K562 (cell line): ENCODE measurements at places on chromosomes 3 and 15. TPM values are rescaled to one million over a fixed set of nuclear protein-coding genes. Genes with fewer than 3 reads are reported as not detected.

PARL gene
- polyA plus RNA-seq, result 78.0 and 82.4 TPM in 2 replicates

DNA sequence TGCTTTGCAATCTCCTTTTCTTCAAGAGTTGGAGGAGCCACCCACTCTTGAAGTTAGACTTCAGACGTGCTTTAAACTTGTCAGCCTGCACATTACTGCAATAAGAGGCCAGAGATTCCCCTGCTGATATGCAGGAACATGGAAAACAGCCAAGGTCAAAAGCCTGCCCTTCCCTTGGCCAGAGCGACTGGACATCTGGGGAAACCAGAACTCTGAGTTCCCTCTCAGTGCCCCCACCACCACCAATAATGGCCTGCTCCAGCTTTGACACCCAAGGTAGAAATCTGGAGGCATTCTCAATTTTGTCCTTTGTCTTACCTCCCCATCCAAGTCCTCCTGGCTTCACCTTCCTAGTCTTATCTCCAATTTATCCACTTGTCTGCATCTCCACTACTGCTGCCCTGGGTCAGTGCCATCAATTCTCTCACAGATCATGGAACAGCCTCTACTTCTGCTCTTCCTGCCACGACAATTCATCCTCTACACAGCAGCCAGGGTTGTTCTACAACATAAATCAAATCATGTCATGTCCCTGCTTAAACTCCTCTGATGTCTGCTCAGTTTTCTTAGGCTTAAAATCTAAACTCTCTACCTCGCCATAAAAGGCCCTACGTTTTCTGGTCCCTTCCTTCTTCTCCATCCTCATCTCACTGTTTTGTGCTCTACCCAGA, 191.6 kb upstream of the WNT5A start:
- no peak for DNase-seq

DNA sequence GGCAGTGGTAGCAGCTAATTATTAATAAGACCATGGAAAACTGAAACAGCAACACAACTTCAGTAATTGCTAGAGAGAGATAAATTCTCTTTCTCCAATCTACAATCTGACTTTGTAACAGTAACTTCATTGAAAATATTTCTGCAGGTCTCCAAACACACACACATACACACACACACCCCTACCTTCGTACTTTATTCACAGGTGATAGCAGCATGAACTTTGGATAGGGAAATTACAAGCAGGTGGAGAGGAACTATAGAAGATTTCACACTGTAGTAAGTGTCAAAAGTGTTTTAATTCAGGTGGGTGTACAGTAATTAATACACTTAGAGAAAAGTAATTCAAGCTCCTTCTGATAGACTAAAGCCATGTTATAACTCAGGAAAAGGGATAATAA, 587.5 kb downstream of the TUSC7 start:
- no peak for DNase-seq

DNA sequence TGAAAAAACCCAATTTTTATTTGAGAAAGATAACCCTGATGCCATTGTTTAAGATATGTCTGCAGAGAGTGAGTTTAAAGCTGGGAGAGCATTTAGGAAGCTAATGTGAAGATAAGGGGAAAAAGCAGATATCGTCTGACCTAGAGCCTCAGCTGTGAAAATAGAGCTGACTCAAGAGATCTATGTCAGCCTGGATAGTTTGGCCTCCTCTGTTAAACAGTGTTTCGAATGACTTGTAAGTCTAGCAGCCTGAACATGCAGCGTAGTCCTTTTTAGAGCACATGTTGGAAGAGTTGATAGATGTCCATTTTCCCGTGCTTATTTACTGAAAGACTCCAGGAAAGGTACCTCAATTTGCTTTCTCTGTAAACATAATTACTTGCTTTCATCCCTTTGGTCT, 48.1 kb downstream of the ALCAM start:
- no peak for DNase-seq

DNA sequence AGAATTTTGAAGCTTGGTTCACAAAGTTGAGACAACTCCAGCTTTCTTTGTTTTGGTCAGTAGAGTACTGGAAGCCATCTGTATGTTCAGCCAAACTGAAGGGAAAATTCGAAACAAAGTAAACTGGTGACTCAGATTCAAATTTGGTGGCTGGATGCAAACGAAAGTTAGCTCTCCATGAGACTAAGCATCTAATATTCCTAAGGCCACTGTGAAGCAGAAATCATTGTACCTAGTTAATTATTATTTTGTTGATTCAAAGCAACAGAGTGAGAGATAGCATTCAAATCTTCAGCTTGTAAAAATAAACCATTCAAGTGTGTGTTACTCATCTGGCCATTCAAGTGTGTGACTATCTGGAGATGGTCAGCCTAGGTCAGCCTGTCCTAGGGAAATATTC, 42.1 kb downstream of the NR2F2 start:
- no peak for DNase-seq

TRIM42 gene
- polyA plus RNA-seq, result not detected in 2 replicates

DNA sequence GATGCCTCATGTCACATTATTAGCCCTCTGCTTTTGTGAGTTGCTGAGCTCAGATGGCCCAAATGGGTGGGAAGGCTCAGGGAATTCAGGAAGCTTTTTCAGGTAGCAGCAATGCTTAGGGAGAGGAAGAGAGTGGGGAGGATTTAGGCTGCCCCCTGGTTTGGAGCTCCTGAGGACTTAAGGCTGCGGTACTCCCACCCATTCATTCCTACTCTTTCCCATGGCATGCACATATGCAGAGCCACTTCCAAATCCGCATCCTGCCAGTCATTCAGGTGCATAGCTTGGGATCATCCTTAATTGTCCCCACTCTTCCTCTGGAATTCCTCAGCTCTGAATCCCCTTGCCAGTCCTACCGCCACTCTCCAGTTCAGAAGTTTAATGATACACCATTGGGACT, 343.1 kb upstream of the FRG2C start:
- no peak for DNase-seq

DNA sequence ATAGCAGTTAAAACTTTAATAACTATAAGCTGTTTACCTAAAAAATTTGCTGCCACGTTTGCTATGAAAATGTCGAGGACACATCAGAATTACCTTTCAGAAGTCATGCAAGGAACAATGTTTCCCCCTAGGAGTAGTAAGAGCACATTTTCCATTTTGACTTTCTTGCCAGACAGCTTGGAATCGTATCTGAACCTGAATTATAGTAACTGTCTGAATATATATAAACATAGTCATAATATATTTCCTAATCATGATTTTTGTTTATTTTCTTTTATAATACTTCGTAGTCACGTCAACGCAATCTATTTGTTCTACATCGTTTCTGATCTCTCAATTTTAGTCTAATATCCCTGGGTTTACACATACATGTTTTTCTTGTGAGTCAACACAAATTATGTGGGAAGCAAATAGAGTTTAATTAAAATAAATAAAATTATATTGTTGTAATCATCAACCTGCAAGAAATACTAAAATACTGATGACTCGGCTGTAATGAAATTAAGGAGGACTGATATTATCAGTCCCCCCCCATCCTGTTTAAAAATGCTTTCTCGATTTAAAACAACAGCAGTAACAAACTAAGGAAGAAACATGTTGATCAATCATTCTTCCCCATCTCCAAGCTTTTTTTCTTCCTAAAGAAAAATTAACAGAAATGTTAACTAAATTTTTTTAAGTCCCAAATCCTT, 78.4 kb downstream of the MME start:
- no peak for DNase-seq

SNTN gene
- not detected in 2 replicates for polyA plus RNA-seq

GRCh38 chr15:83207009-83207659, 489 bp downstream of the HDGFL3 start:
- peak; percentile 50 for DNase-seq

DNA sequence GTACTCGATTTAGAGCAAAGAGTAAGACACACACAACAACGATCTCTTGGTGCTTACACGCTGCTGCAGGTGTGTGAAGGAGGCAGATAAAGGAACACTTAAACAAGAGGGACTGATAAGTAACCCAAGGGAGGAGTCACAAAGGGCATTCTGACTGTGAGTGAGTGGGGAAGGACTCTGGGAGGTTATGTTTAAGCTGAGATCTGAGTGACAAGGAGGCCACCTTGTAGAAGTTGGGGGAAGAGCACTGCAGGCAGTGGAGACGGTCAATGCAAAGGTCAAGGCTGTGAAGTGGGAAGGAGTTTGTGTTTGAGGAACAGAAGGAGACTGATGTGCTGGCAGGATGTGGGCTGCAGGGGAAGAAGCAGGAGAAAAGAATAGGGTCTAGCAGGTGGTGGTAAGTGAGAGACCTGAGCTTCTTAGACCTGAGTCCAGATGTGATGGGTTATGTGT, 63.1 kb downstream of the LPP start:
- DNase-seq, result peak; percentile 2

GRCh38 chr15:57158589-57158988, 217.7 kb upstream of the CGNL1 start:
- DNase-seq, result no peak

NAALADL2 gene
- polyA plus RNA-seq, result 0.88 and 1.3 TPM in 2 replicates

REC114 gene
- not detected in 2 replicates for polyA plus RNA-seq

GRCh38 chr15:75479670-75480069, 28.2 kb upstream of the SIN3A start:
- no peak for DNase-seq

RTP3 gene
- polyA plus RNA-seq, result not detected in 2 replicates

- no peak for DNase-seq
These were observed 28.1 kb downstream of the ARNT2 start for GRCh38 chr15:80432345-80432702.

SEMA5B gene
- not detected in 2 replicates for polyA plus RNA-seq

DNA sequence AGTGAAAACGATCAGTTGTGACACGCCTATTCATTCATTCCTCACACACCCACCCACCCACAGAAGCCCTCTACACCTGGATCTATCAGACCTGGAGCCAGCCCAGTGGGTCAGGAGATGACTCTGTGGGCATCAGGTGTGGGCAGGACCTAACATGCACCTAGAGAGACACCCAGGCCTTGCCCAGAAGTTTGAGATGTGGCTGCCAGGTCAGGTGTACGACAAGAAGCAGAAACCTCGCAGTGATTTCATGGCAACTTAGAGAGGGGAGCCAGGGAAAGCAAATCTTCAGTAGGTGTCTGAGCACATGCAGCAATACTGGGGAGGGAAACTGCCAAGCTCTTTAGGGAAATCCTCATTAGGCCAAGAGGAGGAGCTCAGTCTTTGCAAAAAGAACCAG, 264.7 kb upstream of the ROPN1 start:
- no peak for DNase-seq

AGBL1 gene
- not detected in 2 replicates for polyA plus RNA-seq

ALDH1L1 gene
- 0.24 and 1.7 TPM in 2 replicates for polyA plus RNA-seq

CHRD gene
- 0.53 and 1.0 TPM in 2 replicates for polyA plus RNA-seq

DNA sequence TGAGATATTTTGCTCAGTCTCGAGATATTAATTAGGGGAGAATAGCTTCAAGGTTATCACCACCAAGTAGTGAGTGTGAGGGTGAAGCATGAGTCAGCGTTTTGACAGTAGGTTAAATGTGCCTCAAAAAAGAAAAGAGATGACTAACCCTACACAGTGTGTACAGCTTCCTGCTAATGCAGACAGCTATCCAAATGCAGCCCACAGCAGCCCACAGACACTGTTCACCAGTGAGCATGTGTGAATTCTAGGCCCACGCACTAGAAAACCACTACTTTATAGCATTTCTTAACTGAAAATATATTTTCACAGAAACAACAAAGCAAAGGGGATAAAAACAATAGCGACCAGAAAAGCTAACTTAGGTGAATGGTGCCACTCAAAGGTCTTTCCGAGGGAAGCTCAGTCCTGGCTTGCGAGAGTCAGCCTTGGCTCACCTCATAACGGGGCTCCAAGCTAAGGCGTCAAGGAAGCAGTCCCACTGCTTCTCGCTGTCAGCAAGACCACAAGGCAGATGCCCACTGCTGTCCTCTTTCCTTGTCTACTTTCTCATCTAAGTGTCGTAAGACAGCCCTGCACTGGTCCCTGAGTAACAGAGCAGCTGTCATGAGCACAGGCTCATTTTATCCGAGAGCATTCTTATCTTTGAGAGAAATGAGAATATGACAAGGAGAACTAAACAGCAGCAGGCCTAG, 47.6 kb downstream of the TXNRD3 start:
- peak; percentile 59 for DNase-seq

- DNase-seq, result no peak
These were observed 641.8 kb downstream of the FHIT start for GRCh38 chr3:60609446-60609845.

PLA2G4D gene
- polyA plus RNA-seq, result not detected in 2 replicates

- DNase-seq, result no peak
These were observed 504 bp upstream of the PDHB start for GRCh38 chr3:58434168-58434504.

DNA sequence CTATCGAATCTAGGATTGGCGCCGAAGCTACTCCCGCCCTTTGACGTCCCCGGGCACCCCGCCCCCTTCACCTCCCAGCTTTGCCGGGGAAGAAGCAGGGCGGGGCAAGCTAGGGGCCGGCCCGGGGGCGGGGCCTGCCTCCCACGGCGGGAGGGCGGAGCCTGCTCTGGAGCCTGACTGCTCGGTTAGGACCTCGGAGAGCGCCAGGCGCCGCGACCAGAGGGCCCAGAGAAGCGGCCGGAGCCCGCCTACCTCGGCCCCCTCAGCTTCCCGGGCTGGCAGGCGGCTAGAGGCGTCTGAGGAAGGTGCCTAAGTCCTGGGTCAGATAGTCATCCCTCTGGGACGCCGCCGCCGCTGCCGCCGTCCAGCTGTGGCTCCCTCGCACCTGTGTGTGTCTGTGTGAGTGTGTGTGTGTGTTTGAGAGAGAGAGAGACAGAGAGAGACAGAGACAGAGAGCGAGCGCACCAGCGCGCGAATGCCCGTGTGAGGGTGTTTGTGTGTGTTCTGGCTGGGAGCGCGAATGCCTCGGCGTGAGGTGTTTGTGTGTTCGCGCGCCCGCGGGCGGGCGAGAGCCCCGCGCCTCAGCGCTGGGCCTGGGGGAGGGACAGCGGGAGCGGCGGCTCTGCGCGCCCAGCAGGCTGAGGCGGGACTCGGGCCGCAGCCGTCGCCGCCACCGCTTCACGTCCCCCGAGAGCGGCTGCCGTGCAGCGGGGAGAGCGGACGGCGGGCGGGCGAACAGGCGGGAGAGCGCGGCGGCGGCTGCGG, at the start of gene STXBP5L:
Gene STXBP5L, plus strand, starts transcription at position 176 of the 765 bp plus-strand sequence. CDS start 1,374 bp downstream, outside the sequence.
- DNase-seq, result peak; percentile 78

FURIN gene
- polyA plus RNA-seq, result 49.1 and 50.3 TPM in 2 replicates

- DNase-seq, result no peak
These were observed 25.5 kb upstream of the SNRPA1 start for GRCh38 chr15:101320501-101321052.

GOLGA8S gene
- polyA plus RNA-seq, result not detected in 2 replicates

DNA sequence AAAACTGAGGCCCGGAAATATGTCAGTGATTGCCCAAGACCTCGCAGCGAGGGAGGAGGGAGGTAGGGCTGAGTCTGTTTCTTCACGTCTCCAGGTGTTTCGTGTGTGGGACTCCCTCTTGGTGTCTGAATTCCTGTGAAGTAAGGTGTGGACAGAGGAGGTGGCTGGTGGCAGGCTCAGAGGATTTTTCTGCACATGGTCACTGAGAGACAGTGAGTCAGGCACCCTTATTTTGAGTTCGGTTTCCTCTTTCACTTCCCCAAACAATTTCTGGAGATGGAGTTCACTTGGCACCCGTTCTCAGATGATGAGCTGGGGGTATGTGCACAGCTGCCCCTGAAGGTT, 46.3 kb upstream of the VPS8 start:
- DNase-seq, result no peak

- DNase-seq, result peak; percentile 86
These were observed 611 bp upstream of the LINGO1 start for GRCh38 chr15:77633134-77633912.
